CMK (cell line): ENCODE measurements at places on chromosomes 6 and 20.

- no peak for DNase-seq
Observed at GRCh38 chr20:965956-966355, 36.2 kb downstream of the RSPO4 start.

- DNase-seq, result no peak
Observed at GRCh38 chr6:103122766-103123601, 1729.5 kb downstream of the GRIK2 start.

DNA sequence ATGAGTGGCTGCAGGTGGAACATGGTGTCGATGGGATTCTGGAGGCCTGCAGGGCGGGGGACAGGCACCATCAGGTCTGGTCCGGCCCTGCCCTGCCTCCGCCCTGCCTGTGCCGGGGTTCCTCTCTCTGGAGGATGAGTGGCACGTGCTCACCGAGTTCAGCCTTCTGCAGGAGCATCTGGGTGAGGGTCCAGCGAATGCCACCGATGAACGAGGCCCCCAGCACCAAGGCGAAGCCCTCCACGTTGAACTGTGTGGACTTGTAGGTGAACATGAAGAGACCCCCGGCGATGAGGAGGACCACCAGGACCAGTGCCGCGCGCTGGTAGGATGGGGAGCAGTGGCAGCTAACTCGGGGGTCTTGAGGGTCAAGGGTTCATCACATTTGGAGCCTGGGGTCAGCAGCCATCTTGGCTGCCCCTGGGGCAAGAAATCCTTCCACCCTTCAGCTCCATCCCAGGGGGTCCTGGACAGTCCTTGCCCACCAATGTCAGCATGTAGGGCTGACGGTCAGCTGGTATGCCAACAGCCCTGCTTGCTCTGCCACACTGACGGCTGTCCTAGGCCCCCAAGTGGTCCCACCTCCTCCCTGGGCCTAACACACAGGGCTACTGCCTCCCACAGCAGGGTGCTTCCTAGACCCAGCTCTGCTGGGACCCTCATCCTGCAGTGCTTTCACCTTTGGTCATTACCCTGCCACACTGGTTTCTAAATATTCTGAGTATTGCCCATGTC is 46.8 kb upstream of the CDH22 start:
- DNase-seq, result no peak

GRCh38 chr6:25002326-25003091 is 66.7 kb upstream of the RIPOR2 start:
- no peak for DNase-seq

DNA sequence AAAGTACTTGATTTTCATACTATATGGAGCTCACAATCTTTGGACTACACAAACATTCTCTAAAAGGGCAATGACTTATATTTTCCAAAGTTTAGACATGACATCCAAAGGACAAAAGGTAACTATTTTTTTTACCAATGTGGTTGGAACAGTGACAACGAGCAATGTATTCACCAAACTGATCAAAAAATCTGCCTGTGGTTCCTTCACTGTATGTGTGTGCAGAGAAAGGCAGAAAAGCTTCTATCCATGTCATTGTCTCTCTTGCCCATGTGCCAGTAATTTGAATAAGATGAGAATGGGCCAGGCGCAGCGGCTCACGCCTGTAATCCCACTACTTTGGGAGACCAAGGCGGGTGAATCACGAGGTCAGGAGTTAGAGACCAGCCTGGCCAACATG is 25.5 kb downstream of the MCUR1 start:
- no peak for DNase-seq
